ENCODE measurements at places on chromosomes 6 and 20.

DNA sequence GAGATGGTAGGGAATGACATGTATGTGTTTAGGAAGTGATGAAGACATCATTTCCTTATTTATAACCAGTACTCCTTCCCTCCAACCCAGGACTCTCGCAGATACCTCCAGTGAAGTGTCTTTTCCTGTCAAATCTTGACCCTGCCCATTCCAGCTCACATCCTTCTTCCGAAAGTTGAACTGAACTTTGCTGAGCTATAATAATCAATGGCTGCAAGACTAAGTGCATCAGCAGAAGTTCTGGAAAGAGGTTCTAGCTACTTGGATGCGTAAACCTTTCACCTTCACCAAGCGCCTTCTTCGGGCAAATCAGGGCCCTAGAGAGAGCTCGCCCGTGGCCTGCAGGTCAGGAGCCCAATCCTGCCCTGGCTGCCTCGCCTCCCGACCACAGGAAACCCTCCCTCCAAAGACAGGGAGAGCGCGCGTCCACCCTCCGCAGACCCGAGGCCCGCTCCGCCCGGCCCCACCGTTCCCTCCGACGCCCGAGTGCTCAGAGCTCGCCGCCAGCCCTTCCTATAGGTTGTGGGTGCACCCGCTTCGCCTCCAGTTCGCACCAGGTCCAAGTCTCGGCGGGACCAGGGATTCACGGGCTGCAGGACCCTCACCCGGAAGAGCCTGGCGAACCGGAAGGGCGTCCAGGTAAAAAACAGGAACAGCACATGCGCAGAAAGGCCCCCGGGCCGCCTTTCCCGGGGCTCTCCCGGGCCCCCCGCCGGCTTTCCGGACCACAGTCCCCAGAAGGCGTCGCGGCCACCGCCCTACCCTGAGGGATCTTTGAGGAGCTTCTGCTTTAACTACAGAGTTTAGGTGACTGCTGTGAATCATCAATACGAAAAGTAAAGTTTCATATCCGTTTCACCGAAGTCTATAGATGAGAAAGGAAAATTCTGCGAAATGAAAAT, at the start of gene ZNF334:
TSS of gene ZNF334 (minus strand) at position 617 of the 902 bp plus-strand sequence. CDS start 1,457 bp downstream, outside the sequence.
- peak; percentile 89 for DNase-seq

DNA sequence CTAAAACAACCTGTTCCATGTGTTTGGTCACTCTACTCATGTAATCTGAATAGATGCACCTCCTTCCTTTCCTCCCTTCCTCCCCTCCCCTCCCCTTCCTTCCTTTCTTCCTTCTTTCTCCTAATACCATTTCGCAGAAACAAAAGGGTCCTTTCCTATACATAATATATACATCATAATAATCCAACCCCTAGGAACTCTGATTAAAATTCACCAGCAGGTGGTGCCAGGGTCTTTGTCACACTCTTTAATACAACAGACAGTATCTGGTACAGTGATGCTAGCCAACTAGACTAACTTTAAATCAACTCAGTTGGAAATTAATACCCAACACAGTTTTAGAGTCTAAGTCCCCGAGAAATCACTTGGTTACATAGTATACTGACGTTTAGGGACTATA, 181.2 kb upstream of the SHLD1 start:
- DNase-seq = no peak

- DNase-seq = no peak
These were observed 5.1 kb downstream of the BPIFB2 start for GRCh38 chr20:33012327-33013189.

- DNase-seq = no peak
These were observed 1.2 kb downstream of the ANKRD6 start for GRCh38 chr6:89434150-89434499.
